Sciatic nerve (tissue), 2 donors: ENCODE measurements at places on chromosomes 4 and X.

GRCh38 chr4:84965553-84966381 is 723 bp downstream of the WDFY3 start:
- peak; percentile 65 for DNase-seq

DNA sequence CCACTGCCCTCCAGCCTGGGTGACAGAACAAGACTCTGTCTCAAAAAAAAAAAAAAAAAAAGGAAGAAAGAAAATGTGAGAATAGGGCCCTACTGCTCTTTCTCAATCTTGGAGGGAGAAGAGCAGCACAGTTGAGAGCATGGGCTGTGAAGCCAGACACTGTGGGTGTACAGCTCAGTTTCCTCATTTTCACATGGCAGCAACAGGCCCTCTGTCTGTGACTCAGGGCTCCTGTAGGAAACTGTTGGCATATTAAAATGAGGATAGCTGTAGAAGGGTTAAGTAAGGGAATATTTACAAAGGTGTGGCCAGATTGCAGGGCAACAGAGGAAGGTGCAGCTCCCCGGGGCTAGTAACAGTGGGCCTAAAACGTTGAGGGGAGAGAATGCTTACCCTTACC is 3.4 kb downstream of the AKAP14 start:
- peak; percentile 0 for DNase-seq

GRCh38 chr4:177511611-177512010 is 69.4 kb upstream of the AGA start:
- no peak for DNase-seq

DNA sequence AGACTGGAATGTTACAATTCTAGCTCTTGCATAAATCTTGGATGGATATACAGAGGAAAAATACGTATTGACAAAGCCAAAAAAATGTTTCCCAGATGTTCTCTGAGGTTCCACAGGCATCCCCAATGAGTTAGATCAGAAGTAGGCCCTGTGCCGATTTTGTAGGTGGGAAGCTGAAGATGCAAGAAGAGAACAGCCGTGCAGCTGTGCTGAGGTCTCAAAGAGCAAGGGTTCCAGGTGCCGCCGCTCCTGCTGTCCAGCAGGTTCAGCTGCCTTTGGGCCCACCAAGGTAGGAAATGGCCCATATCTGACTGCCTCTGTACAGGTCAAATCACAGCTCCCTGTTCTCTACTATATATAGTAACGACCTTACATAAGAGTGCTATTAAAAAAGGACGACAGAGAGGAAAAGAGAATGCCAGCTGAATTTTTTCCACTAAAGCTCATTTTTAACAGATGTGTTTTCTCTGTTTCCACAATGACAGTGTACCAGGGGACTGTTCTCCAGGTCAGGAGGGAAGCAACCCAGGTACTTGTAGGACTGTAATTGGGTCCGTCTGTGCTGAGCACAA is 155.6 kb downstream of the CBR4 start:
- no peak for DNase-seq

DNA sequence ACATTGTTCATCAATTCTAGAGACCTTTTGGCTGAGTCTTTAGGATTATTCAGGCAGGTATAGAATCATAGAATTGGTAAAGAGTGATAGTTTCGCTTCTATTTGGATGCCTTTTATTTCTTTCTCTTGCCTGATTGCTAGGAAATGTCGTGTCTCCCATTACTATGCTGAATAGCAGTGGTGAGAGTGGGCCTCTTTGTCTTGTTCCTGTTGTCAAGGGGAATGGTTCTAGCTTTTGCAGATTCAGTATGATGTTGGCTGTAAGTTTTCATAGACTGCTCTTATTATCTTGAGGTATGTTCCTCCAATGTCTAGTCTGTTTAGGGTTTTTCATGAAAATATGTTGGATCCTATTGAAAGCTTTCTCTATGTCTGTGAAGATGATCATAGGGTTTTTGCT is 200.2 kb upstream of the PABPC4L start:
- no peak for DNase-seq

- no peak for DNase-seq
These were observed 586.1 kb downstream of the ADGRL3 start for GRCh38 chr4:61786211-61786610.

DNA sequence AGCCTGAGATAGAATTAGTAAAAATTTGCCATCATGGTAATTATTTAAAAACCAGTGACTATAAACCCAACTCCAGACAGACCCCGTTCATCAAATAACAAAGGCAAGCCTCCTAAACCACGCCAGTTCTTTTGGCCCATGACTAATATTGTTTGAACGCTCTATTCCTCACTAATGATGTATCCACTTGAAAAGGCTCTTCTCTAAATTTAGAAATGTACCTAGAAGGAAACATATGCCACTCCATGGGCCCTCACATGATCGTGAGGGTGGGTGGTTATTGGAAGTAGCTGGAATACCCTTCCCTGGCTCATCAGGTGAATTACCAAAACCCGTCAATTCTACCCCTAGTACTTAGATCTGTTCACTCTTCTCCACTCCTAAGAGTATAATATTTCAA is 249.2 kb downstream of the COL25A1 start:
- DNase-seq: no peak

GRCh38 chr4:155564086-155564485 is 102.6 kb upstream of the GUCY1A1 start:
- no peak for DNase-seq

GRCh38 chr4:6198768-6199421 is 1.5 kb downstream of the JAKMIP1 start:
- DNase-seq: peak; percentile 48

GRCh38 chr4:160514126-160514525 is 1411.2 kb downstream of the RAPGEF2 start:
- DNase-seq: no peak

DNA sequence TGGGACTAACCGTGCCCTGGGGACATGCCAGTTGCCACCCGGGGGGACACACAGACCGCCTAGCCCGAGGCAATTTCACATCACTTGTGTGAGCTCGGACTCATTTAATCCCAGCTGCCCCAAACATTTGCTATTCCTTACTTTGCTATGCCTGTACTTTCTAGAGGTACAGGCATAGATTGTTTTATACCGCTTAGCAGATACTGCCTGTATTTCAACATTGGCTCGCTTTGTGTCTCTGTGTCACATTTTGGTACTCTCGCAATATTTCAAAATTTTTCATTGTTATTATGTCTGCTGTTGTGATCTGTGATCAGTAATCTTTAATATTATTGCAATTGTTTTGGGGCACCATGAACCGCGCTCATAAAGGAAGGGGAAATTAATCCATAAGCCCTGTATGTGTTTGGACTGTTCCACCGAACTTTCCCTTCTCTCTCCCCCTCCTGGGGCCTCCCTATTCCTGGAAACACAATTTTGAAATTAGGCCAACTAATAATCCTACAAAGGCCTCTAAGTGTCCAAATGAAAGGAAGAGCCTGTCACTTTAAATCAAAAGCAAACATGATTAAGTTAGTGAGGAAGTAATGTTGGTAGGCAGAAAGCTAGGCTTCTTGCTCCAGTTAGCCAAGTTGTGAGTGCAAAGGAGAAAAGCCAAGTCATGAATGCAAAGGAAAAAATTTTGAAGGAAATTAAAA is 568 bp upstream of the CASP6 start:
- no peak for DNase-seq

DNA sequence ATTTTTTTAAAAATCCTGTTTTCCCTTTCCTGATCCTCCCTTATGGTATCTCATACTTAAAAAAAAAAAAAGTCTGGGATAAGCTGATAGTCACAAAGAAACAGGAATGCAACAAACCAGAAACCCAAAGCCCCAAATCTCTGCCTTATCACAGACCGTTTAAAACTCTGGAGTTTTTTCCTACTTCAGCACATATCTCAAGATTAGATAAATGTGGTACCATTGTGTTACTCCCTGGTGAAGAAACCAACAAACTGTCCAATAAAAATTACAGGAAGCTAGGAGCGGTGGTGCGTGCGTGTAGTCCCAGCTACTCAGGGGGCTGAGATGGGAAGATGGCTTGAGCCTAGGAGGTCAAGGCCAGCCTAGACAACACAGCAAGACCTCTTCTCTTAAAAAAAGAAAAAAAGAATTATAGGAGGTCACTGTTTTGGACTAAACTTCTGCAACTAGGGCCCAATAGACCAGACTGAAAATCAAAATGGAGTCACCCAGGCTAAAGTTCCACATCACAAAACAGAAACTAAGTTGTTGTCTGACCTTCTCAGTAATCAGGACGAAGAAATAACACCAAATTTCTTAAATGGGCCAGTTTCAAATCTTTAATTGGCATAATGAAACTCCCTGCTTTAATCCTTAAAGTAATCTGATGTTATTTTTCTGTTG is 51.9 kb downstream of the RBM47 start:
- no peak for DNase-seq

DNA sequence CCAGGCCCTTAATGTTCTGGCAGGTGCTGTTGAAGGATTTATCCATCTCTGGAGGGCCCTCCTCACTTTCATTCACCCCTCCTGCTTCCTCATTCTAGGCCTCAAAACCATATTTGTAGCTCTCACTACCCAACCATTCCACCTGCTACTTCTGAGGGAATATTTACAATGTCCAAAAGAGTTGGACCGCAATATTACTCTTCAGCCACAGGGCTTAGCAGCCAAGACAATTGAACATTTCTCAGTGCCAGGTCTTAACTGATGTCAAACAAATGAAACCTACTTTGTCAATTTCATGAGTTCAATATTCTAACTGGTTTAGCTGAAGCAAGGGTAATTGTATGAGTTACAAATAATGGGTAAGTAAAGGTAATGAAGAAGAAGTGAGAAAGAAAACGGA is 113.2 kb downstream of the ENOX2 start:
- DNase-seq: no peak

- no peak for DNase-seq
These were observed 1.0 kb upstream of the SUV39H1 start for GRCh38 chrX:48695534-48695896.

DNA sequence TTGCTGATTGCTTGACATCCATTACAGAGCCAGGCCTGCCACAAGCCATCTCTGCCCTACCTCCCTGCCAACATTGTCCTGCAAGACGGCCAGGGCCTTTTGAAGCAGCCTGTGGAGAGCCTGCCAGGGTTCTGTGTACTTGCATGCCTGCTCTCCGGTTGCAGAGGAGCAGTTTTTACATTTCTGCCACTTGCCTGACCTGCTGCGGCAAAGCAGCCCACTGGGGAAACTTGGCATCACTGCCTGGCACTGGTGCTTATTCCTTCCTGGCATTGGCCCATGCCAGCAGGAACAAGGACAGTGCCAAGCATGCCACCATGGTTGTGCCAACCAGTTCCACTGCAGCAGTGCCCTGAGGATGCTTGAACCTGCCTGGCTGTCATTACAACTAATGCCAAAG is 167.1 kb downstream of the NHS start:
- no peak for DNase-seq

- no peak for DNase-seq
These were observed 66.9 kb downstream of the SH3RF1 start for GRCh38 chr4:169203891-169204290.

DNA sequence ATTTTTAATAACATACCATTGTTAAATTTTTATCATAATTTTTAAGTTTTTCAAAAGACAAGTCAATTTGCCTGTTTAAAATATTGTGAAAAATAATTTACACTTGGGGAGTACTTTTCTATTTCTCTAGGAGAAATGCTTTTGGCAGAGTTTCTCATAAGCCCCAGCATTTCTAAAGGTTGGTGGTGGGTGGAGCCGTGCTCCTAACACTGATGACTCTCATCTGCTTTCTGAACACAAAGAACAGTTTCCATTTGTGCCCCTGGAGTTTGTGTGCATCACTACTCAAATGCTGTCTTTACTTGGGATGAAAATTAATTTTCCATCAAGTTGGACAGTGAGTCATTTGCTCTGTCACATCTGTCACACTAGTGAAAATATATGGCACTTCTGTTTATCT is 57.6 kb downstream of the TNIP2 start:
- no peak for DNase-seq

DNA sequence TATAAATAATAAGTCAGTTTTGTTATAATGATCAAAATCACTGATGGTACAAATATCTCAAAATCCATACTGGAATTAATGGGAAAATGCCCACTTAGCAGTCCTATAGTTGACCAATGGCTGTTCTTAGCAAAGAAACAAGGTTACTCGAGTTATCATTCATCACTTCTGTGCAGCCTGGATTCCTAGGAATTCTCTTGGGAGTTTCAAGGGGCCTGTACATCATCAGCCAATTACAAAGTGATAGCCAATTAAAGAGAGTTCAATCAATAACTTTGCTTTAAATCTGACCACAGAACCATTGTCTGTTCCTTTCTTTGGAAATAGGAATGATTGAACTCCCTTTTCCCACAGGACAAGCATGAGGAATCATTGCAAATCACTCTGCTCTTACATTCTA is 205.5 kb downstream of the PCDH19 start:
- no peak for DNase-seq

DNA sequence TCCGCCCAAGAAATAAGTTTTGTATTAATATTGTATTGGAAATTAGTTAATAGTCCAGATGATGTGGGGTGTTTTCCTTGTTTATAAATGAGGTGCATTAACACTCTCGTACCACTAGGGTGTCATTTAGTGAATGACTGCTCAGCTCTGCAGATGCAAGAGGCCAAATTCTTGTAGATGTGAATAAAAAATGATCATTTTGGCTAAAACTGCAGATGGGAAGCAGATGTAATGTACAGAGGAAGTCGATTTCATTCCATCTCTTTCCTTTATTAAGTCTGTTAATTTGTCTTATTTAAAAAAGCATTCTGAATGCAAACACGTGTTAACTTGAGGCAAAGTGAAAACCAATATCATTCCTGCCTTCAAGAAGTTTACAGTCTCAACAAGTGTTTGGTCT is 108.1 kb downstream of the DHX15 start:
- DNase-seq: no peak

GRCh38 chr4:186249785-186250754 is 15.9 kb upstream of the F11 start:
- no peak for DNase-seq
